ENCODE measurements at places on chromosomes 16 and 17. TPM values are rescaled to one million over a fixed set of nuclear protein-coding genes. Genes with fewer than 3 reads are reported as not detected.

The TSNAXIP1 gene
- total RNA-seq: 1.9 TPM

The COPZ2 gene
- total RNA-seq: 4.1 TPM

GRCh38 chr17:4744999-4745969, 5.6 kb upstream of the CXCL16 start:
- no peak for DNase-seq

DNA sequence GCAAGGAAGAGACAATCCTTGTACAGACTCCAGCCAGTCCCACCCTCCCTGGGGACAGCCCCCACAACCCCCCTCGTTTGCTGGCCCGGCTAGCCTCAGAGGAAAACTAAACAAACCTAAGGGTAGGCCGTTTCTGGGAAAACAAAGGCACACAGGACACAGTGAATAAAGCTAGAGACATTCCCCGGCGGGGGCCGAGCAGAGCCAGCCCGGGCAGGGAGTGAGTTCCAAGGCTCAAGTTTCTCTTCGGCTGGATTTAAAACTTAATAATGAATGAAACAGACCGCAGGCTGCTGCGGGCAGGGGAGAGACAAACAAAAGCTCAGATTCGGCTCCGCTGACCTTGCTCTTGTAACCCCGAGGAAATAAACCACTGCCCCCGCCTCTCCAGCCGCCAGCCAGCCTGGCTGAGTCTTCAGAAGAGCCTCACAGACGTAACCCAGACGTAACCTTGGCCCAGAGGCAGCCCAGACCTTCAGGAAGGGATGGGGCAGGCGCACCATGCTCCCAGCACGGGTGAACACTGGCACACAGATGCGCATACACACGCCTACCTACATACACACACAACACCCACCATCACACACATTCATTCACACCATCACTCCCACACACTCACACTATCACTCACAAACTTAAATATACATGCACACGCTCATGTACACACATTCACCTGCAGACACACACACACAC, 216.0 kb downstream of the ZNF423 start:
- DNase-seq: no peak

GRCh38 chr17:47929218-47930000, 12.0 kb upstream of the PNPO start:
- no peak for DNase-seq

GRCh38 chr17:2703181-2703580, 8.4 kb downstream of the CLUH start:
- DNase-seq: no peak

Measured in activated B cell treated with CpG ODN at 0.5 μM for 24 hours (primary cell).